Neural crest cell (in vitro differentiated cells): ENCODE measurements at places on chromosomes 7 and 10. TPM values are rescaled to one million over a fixed set of nuclear protein-coding genes. Genes with fewer than 3 reads are reported as not detected.

The RAPGEF5 gene
- 5.4 and 6.0 TPM in 2 replicates for total RNA-seq

The CPA2 gene
- 0.55 and 1.2 TPM in 2 replicates for total RNA-seq

The EPHB6 gene
- total RNA-seq: 12.3 and 12.5 TPM in 2 replicates

The ENTPD7 gene
- total RNA-seq: 23.9 and 24.9 TPM in 2 replicates

The POT1 gene
- 23.6 and 23.9 TPM in 2 replicates for total RNA-seq
